ENCODE measurements at places on chromosomes 5 and 9.
A peak's percentile ranks its signal among the peaks of the same experiment; 100 is the strongest.

GRCh38 chr9:72509635-72510034, 11.8 kb upstream of the TMC1 start:
- no peak for DNase-seq

DNA sequence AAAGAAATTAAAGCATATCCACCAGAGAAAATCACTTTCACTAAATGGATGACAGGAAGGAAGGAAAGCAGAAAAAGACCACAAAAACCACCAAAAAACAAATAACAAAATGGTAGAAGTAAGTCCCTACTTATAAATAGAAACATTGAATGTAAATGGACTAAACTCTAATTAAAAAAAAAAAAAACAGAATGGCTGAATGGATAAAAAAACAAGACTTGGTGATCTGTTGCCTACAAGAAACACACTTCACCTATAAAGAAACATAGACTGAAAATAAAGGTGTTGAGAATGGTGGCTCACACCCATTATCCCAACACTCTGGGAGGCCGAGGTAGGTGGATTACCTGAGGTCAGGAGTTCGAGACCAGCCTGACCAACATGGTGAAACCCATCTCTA, 122.9 kb downstream of the HMHB1 start:
- no peak for DNase-seq

- DNase-seq: no peak
These were observed 51.0 kb upstream of the DPYSL3 start for GRCh38 chr5:147560718-147561331.

- no peak for DNase-seq
These were observed 1613.8 kb downstream of the MAT2B start for GRCh38 chr5:165119175-165119574.

DNA sequence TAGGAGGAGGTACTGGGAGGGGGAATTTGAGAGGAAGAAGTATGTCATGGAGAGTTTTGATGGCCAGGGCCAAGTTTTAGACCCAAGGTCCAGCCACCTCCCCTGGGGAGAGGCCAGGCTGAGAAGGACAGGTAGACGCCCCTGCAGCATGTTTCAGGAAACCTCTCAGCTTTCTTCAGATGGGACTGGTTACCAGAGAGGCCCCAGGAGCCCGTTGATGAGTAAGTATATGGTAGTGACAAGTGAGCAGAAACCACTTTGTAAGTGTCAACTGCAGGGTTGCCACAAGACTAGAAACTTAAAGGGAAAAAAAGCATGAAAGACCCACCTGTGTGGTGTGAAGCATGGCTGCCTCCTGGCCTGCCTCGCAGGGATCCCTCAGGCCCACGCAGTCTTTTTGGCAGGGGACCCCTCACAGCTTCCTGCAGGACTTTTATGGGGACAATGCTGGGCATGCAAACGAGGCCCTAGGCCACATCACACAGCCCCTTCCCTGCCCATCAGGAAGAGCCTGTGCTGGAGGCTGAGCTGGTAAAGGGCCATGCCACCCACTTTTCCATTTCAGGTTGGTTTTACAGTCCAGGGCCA, 255.9 kb downstream of the FSTL4 start:
- DNase-seq: no peak

DNA sequence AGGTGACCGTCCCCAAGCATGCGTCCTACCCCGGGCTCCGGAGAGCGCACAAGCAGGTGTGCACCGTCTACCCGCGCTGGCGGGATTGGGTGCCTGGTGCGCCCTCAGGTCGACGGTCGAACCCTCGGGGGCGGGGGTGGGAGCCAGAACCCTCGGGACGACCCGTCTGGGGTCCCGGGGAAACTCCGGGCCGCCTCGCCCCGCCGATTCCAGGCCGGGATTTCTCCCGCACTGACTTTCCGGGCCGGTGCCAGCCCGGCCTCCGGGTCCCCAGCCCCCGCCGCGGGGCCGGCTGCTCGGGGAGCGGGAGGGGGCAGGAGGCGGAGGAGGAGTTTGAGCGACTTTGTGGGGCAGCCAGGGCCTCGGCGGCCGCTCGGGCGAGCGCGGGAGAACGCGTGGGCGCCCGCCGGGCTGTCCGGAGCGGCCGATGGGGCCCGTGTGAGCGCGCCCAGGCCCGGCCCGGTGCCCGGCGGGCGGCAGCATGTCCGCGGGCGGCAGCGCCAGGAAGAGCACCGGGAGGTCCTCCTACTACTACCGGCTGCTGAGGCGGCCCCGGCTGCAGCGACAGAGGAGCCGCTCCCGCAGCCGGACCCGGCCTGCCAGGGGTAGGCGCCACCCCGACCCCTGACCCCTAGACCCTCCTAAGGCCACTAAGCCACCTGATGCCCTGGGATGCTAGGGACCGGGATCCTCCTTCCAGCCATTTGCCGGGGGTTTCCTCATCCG, at the start of gene DAB2IP:
Gene DAB2IP (plus strand): TSS at position 340 of the 726 bp plus-strand sequence. CDS start 142 bp downstream, at position 482.
- DNase-seq: peak; percentile 60

DNA sequence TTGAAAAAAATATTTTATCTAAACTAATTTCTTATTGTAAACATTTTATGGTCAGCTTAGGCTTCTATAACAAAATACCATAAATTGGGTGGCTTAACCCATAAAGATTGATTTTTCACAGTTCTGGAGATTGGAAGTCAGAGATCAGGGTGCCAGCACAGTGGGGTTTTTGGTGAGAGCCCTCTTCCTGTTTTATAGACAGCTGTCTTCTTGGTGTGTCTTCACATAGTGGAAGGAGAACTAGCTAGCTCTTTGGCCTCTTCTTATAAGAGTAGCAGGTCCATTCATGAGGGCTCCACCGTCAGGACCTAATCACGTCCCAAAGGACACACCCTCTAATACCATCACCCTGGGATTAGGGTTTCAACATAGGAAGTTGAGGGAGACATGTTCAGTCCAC, 26.6 kb downstream of the OTULINL start:
- no peak for DNase-seq

- no peak for DNase-seq
These were observed 94.2 kb downstream of the BARX1 start for GRCh38 chr9:93860694-93861658.

GRCh38 chr5:37786862-37787519, 52.9 kb downstream of the GDNF start:
- DNase-seq: no peak

DNA sequence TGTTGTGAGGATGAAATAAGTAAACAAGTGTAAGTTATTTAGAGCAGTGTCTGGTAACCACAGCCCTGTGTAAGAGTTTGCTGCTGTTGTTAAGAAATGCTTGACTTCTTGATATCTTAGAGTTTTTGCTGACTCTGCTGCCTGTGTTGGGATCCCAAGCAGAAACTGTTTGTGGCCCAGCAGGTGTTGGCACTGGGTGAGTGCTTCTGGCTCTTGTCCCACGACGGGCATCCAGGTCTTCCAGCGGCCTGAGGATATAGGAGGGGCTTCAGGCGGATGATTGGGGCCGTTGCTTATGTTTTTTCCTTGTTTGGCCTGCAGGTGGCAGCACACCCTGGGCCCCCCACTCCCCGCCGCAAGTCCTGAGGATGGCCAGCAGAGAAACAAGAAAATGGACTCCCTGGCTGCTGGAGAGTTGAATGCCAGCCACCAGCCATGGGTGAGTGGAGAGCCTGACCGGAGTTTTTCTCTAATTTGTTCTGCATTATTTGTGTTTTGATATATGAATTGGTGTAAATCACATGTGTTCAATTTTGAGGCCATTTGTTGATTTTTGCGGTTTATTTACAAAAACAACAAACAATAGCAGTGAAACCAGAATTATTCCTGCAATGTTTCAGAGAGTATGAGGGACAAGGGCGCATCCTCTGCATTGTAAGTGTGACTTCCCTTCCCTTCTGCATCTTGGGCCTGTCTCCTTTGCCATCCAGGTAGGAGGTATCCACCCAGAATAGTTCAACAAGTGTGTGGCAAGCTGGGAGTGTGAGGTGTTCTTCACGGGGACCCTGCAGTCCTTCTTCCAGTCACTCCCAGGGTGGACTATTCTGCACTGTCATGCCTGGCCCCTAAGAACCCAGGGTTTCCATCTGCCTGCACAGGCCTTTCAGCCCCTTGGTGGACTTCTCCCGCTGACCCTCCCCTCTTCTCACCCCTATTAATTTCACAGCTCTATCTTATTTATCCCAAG, 50.3 kb downstream of the SLC22A5 start:
- DNase-seq: peak; percentile 65
